ENCODE measurements at places on chromosomes 11 and 22. TPM values are rescaled to one million over a fixed set of nuclear protein-coding genes. Genes with fewer than 3 reads are reported as not detected.

The LAYN gene
- 4.4 TPM for total RNA-seq

The MYEOV gene
- total RNA-seq = 0.16 TPM

The PGGHG gene
- total RNA-seq = 23.2 TPM

The TSSK2 gene
- not detected for total RNA-seq

DNA sequence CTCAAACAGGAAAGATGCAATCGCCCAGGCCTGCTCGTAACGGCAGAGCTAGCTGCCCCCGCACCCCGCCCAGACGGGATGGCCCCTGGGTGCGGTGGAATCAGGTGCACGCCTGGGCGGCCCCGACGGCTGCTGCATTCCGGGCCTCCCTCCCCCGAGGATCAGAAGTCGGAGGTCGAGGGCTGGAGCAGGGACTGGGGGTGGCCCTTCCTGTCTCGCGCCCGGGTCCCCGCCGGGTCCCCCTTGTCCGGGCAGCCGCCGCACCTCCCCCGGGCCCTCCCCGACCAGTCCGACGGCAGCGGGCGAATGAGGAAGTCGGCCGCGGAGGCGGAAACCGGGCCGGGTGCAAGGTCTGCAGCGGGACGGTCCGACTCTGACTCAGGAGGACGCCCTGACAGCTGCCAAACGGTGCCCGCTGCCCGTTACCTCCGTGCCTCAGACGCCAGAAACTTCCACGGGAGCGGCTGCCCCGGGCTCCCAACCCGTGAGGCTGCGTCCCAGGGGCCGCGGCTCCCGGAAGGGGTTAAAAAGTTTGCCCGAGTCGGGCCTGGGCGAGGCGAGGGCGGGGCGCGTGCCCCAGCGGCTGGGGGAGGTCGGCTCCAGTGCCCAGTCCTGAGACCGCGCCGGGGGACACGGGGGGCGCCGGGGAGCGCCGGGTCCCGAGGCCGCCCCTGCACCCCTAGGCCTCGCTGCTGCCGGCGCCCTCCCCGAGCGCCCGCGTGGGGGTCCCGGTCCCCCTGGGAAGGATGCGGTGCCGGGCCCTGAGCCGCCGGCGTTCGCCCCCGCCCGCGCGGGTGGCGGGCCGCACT, 663 bp downstream of the MYH9 start:
- no peak for DNase-seq

DNA sequence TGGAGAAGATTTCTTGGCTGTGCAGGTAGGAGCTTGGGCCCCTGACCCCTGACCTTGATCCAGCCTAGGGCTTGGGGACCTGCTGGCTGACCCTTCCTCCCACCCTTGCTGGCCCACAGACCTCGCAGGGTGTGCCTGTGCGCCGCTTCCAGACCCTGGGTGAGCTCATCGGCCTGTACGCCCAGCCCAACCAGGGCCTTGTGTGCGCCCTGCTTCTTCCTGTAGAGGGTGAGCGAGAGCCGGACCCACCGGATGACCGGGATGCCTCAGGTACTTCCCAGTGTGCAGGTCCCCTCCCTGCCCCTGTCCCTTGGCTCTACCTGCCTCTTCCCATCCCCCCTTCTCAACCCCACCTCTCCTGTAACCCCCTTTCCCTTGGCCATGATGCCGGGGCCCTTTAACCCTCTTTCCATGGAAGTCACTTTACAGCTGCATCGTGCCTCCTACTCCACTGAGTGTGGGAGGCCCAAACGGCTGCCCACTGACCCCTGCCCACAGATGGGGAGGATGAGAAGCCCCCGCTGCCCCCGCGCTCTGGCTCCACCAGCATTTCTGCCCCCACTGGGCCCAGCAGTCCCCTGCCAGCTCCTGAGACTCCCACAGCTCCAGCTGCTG, 3.8 kb downstream of the INPPL1 start:
- no peak for DNase-seq

- DNase-seq = no peak
These were observed 24.1 kb upstream of the GRK3 start for GRCh38 chr22:25540166-25540907.

GRCh38 chr11:959608-960007, 33.9 kb downstream of the AP2A2 start:
- DNase-seq = no peak

DNA sequence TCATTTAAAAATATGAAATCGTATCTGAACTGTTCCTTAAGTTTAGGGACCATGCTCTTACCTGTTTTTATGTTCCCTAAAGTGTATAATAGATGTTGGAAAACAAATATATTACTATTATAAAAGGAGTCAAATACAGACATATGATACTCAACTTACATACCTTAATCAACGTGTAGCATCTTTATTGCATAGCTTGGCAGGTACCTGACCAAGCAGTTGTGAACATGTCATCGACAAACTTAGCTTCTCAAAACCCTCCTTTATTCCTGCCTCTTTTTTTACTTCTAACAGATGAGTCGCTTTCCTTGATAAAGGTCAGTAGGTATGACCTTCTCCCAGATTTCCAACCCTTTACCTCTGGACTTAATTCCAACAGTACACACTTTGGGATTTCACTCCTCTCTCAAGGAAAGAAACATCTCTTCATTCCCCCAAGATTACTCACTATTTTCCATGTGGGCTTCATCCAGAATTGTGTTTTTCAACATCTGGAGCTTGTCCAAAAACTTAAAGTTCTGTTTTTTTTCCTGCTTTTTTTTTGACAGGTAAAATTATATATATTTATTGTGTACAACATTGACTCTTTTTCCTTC, 11.9 kb downstream of the HIPK3 start:
- no peak for DNase-seq

DNA sequence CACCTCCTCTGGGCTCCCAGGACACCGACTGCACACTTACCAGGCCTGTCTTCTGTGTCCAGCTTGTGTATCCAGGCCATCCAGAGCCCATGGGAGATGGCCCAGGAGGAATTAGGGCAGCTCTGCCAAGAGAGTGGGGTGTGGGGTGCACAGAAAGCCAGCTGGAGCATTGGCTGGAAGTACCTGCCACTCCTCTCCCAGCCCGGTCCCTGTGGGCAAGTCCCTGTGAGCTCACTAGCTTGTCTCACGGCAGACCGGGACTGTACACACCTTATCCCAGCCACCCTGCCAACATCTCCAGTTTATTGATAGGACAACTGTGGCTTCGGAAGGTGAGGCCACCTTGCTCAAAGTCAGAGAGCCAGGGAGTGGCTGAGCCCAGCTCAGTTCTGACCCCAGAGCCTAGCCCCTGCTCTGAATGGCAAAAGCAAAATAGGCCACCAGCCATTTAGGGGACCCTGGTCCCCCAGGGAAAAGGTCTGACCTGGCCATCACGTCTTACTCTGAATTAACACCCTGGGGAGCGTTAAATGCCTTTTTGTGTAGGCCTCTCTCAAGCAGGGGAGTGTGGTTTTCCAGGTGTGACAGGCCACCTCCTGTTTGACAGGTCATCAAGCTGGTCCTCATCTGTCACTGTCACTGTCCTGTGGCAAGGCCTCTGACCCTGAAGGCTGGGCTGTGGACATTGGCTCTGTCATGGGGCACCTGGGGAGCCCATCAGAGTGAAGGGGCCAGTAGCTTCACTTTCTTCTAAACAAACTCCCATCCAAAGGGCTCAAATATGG, 15.1 kb downstream of the UQCR10 start:
- no peak for DNase-seq

- no peak for DNase-seq
These were observed 10.6 kb upstream of the ACER3 start for GRCh38 chr11:76850130-76850529.

DNA sequence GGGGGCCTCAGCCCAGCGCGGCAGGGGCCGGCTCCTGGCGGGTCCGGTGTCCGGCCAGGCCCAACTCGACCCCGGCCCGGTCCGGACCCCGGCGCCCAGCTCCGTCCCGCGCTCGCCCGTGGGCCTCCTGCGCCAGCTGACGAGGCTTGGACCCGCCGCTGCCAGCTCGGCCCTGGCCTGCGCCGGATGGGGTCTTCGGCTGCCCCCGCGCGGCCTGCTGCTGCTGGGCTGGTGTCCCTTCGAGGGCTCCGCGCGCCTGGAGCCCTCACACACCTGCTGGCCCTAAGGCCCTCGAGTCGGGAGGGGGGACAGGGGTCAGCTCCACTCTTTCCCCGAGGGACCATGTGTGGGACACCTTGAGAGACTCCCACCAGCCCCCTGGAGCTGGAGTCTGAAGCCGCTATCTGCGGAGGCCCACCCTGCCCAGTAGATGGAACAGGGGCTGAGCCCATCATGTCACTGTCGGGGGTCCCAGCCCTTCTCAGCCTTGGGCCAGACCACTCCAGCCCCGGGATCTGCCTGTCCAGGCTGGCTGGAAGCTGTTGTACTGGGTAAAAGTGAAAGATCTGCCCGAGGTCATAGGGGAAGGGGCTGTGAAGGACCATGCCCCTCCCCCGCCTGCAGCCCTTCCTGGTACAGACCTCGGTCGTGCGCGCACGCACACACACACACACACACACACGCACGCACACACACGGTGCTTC, 768 bp upstream of the CDKN1C start:
- peak; percentile 63 for DNase-seq

DNA sequence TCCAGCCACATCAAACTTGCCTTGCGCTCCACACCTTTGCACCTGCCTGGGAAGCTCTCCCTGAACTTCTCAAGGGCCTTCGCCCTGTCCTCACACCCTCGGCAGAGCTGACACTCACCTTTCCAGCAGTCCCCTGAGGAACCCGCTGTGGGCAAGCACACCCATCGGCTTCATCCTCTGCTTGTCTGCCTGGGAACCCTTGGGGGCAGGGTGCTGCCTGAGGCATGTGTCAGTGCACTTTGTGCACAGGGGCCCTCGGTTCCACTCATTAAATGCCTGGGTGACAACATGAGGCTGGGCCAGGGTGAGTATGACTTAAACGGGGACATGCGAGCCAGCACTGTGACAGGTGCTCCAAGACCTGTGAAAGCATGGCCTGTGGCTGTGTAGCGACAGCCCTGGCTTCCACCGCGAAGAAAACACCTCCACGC, 2.6 kb upstream of the LRFN4 start:
- no peak for DNase-seq

DNA sequence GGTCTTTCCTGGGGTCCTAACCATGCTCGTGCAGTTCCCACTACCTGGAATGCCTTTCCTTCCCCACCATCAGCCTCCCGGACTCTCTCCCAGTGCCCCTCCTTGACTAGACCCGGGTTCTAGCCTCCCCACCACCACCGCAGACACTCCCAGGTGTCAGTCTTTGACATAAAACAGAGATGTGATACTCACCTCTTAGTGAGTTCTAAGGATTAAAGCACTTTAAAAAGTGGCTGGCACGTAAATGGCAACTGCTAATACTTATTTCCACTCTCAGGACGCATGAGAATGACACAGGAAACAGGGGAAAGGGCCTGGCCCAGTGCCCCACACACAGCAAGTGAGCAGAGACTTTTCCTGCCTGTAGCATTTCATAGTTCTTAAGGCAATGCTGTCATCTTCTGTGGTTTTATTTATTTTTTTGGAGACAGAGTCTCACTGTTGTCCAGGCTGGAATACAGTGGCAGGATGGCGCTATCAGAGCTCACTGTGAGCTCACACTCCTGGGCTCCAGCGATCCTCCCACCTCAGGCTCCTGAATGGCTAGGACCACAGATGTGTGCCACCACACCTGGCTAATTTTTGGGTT, 1.9 kb upstream of the SLC25A45 start:
- no peak for DNase-seq

DNA sequence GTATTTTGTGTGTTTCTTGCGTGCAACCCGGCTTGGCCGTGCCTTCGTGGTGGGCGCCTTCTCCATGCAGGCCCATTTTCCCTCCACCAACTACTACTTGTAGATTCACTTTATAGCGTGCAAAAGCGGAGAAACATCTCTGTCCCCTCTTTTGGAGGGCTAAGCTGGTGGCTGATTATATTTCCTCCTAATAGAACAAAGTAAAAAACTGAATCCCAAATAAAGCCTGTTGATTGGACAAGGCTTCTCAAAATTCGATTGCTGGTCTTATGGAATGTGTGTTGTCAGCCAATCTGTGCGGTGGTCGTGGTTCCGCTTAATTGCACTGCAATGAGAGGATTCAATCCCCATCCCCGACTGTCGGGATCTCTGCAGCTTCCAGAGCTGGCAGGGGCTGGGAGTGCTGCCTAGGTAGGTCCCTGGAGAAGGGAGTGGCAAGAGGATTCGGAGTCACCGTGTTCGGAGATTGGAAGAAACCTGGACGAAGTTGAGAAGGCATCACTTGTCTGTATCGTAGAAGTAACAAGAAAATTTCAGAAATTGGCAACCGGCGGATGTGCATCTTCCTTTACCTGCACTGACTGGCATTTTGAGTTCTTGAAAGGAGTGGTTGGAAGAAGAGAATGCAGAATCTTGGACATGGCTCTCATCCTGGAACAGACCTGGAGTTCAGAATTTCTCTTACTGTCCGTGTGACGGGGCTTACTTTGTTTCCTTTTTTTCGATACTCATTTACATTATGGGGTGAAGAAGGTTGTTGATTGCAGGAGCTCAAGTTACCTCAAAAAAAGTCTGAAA, 1.1 kb downstream of the HMGXB4 start:
- DNase-seq = peak; percentile 6

DNA sequence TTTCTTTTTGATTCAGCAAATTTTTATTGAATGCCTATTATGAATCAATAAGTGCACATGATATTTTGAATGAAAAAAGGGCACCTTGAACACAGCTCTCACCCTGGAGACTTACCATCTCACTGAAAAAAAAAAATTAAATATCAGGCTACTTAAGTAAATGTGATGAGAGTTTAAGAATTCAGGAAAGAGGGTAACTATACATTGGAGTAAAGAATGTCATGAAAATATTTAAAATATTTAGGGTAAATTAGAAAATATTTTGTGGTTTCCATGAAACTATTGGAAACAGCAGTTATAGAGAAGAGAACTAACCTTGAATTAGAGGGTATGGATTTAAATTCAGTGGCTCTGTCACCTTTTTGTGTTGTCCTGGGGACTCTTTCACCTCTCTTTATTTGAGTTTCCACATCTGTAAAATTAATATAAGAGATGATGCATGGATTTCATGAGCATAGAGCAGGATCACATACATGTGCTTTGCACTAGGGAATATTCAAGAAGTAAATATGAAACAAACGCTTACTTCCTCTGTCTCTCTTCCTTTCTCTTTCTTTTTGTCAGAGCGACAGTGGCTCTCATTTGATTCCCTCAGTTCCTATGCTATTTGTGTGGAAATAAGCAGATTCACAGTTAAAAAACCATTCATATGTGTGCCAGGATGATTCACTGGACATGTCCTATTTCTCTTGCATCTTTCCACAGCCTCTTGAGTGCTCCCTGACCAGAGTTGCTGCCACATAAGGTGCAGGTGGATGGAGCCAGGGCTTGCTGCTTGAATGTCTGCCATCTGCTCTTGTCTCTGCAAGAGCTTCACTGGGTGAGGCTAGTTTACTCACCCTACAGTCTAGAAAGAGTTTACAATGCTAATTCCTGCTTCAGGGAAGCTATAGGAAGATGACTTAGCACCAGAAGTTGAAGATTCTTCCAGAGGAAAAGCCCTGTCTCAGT, 533.1 kb downstream of the ETS1 start:
- DNase-seq = no peak

- no peak for DNase-seq
These were observed 243.4 kb downstream of the NXPE2 start for GRCh38 chr11:114921697-114922096.

- DNase-seq = no peak
These were observed 5.6 kb downstream of the MN1 start for GRCh38 chr22:27795696-27796517.

DNA sequence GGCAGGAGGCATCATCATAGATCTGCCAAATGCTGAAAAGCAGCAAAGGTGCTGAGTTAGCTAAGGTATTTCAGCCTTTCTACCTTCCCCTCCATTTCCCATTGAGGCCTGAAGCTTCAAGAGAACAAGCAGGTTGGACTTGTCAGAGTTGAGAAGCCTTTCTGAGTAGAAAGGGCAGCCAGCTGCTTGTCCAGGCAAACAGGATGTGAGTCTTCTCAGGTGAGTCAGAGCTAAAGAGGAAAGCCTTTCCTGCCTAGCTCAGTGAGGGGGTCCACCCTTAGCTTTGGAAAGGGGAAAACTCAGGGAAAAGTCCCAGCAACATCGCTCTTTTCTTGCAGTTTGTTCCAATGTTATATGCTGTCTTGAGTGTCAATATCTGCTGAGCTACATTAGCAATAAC, 13.2 kb upstream of the MPZL2 start:
- no peak for DNase-seq
